ENCODE measurements at places on chromosomes 6 and 20.

GRCh38 chr6:89458704-89459103 is 25.8 kb downstream of the ANKRD6 start:
- DNase-seq = no peak

- DNase-seq = no peak
Measured at GRCh38 chr20:63782521-63782971, 43.0 kb downstream of the SLC2A4RG start.

- no peak for DNase-seq
Measured at GRCh38 chr6:45185403-45186251, 142.5 kb upstream of the RUNX2 start.

DNA sequence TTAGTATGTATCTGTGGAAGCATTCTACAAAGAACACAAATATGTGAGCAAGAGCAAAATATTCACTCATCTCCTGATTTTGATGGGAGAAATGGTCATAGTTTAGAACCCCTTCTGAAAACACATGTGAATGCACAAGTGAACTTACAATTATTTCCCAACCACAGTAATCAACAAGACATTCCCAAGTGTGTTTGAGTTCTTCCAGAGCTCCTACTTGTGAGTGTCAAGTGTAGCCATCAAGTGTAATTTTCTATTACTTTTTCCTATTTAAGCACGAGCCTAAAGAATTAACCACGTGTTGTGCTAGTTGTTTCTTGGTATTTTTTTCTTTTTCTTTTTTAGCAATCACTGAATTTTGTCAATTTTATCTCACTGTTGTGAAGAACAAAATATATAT is 402.3 kb downstream of the NKAIN2 start:
- DNase-seq = no peak

GRCh38 chr20:10469056-10469455 is 34.0 kb downstream of the SLX4IP start:
- no peak for DNase-seq

DNA sequence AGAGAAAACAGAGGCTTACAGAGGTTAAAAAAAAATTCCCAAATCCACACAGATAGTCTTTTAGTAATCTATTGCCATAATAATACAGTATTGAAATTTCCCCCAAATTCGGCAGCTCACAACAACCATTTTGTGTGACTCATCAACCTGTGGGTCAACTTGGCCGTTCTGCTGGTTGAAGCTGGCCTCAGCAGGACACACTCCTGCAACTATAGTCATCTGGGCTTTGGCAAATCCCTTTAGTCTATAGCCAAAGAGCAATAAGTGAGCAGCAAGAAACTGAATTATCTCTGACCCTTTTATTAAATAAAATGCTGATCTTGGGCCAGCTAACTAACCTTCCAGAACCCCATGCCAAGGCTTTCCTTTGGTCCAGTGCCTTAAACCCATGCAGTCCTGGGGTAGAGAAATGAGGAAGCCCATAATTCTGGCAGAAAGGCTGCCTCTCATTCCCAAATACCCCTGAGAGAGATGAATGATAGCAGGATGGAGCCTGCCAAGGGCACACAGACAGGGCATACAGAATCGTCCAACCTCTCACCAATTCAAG is 17.2 kb upstream of the SNAP25 start:
- no peak for DNase-seq

Measured in stimulated activated CD4-positive, alpha-beta T cell treated with anti-CD3 and anti-CD28 coated beads, TNF-alpha, amount 100 ng/mL, for 1 hour (primary cell).